ENCODE measurements at places on chromosomes 3 and 15.

GRCh38 chr3:24291646-24292045, 203.0 kb downstream of the THRB start:
- DNase-seq: no peak

GRCh38 chr3:66593978-66594377, 93.2 kb upstream of the LRIG1 start:
- DNase-seq: peak; percentile 83

DNA sequence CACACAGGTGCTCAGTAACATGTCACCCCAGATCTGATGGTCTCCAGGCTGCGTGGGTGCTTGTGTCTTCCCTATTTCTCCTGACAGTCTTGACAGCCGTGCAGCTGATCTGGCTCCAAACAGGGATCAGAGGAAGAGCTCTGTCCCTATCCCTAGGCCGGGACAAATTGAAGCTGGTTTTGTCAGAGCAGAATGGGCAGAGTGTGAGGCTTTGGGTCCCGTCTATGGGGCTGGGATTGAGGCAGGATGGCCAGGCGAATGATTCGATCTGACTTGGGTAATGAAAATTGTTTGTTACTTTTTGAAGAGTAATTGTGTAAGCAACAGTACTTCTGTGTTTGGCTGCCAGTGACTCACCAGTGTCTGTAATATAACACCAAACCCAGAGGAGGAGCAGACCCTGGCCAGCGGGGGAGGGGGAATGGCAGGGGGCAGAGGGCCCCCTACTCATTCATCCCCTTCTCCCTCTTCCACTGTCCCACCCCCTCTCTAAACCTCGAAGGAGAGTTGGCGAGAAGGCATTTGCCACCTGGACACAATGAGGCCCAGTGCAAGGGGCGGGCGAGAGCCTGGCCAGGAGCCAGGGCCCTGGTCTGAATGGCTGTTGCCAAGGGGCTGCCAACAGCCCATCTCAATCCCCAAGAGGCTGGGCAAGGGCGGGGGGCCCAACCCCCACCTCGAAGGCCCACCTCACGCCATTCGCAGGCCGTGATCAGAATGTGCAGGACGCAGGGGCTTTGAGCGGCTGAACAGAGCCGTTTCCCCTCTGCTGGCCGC, 4.9 kb upstream of the MAGEF1 start:
- DNase-seq: no peak

DNA sequence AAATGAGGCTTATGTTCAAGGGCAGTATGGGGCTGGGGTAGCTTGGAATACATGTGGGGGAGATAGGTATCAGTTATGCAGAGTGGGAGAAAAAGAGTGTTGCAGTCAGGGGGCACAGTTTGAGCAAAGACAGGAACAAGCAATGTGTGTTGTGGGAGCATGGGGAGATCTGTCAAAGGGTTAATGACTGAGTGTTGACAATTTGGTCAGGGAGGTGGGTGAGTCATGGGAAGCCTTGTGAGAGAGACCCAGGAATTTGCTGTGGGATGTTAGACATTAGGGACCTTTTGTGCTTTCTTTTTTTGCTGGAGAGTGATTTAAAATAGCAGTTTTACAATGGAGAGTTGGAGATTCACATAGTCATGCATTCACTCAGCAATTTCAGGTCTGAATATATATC, 221.6 kb upstream of the NR2E3 start:
- peak; percentile 32 for DNase-seq

DNA sequence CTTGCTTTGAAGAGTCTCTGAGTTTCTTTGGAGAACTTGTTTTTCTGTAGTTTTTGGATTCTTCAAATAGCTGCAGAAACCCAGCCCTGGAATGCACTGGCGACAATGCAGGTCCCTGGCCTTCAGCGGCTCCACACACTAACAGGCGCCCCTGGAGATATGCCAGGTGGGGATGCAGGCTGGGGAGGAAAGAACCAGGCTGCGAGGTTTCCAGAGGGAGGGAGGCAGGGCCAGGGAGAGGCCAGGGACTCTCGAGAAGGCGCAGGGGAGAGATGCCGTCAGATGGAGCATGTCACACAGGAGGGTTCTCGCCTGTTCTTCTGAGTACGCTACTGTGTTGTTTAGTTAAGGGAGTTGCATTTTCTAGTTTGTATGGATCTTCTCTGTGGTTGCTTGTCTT, 283.1 kb downstream of the GABRG3 start:
- DNase-seq: no peak
